Pons (tissue), 1 donor: ENCODE measurements at places on chromosomes 12 and 14.

GRCh38 chr12:94149119-94149780 lies 873 bp downstream of the PLXNC1 start:
- no peak for DNase-seq

DNA sequence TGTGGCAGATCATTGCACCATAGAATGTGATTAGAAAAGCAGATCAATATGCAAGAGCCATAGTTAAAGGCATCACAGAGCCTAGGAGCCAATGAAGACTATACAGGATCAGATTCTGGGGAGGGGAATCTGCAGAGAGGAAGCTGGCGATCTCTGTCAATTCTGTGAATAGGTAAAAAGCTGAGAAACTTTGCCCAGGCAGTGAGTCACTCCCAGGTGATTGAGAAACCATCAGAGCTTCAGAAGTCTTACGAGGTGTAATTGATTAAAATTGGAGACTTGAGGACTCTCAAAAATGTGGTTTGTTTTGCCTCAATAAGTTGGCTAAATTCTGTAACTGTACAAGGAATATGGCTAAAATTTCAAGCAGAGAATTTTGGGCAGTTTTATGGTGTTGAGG lies 41.7 kb upstream of the TSPAN11 start:
- DNase-seq: no peak

- no peak for DNase-seq
These were observed 68.2 kb downstream of the PLEKHG7 start for GRCh38 chr12:92771001-92771400.

GRCh38 chr12:46050805-46051204 lies 60.4 kb upstream of the SCAF11 start:
- DNase-seq: no peak

DNA sequence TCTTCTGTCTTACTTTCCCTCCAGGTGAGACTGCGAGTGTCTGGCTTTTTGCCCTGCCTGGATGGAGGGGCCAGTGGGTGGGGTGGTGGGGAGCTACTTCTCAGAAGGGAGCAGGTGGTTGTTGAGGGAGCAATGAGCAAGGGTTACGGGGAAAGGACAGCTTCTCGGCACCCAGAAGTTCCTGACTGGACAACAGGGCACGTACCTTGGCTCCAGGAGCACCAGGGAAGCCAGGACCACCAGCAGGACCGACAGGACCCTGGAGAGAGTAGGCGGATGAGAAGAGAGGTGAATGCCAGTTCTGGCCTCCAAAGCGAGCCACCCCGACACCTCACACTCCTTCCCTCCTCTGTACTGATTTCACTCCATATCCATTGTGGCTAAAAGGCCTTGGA lies 15.3 kb downstream of the COL2A1 start:
- DNase-seq: no peak

- peak; percentile 55 for DNase-seq
These were observed 31.1 kb upstream of the POC1B start for GRCh38 chr12:89556976-89557375.

- no peak for DNase-seq
These were observed 218.1 kb downstream of the MON2 start for GRCh38 chr12:62684570-62685295.

- no peak for DNase-seq
These were observed 5.5 kb upstream of the GPR68 start for GRCh38 chr14:91249841-91250616.

DNA sequence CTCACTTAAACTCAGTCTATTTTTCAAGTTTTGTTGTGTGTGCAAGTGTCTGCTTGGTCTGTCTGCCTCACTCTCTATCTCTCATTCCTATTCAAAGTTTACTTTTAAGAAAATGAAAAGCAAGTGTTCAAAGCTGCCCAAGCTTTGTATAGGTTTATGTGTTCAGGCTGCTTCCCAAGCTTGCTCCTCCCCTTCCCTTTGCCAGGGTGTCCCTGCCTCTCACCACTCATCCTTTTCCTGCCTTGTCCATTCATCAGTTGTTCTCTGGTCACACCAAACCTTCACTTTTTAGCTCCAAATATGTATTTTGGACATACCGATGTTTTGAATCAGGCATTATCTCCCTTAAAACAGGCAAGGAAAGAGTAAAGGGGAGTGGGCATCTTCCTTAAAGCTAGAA lies 41.3 kb downstream of the STK38L start:
- no peak for DNase-seq

GRCh38 chr14:96362071-96362964 lies 823 bp downstream of the ATG2B start:
- DNase-seq: peak; percentile 49

DNA sequence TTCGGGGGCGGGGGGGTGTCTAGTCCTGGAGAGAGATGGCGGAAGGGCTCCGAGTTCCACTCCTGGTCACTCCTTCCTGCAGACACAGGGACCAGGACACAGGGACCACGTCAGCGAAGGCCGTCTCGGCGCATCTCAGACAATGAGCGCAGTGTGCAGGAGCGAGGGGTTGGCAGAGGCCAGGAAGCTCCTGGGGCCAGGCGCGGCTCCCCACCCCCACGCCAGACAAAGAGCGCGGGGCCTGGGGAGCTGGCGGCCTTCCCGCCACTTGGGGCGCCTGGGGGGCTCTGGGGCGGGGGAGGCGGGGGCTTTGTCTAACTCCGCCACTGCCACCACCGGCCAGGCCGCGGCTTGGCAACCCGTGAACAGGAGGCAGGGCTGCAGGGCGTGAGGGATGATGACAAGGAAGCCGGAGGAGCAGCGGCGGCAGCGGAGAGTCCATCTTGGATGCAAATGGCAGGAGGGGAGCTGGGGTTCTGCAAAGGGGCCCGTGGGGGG lies 2.2 kb downstream of the CDK2AP1 start:
- peak; percentile 93 for DNase-seq

DNA sequence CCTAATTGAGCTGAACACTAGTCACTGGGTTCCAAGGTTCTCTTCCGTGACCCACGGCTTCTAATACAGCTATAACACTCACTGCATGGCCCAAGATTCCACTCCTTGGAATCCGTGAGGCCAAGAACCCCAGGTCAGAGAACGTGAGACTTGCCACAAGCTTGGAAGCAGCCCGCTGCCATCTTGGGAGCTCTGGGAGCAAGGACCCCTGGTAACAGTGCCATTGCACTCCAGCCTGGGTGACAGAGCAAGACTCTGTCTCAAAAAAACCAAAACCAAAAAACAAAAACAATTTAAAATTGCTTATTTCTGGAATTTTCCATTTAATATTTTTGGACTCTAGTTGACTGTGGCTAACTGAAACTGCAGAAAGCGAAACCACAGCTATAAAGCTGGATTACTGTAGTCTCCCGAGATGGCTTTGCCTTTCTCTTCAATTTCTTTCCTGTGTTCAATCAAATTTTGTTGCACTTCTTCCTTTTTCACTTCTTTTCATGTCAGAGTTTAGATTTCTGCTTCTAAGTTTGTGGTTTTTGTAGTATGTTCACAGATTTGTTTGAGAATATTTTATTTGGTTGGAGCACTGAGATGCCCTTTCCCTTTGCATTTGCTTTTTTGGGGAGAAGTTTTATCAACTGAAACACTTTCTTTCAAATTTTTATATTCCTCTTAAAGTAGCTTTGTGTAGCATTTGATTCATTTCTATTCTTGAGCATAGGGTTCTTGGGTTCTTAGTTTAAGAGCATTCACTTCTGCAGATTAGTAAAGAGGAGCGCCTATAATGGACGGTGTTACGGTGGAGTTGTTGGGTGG lies 44.6 kb downstream of the DDHD1 start:
- DNase-seq: no peak
